Activated CD8-positive, alpha-beta T cell treated with anti-CD3 and anti-CD28 coated beads for 36 hours (primary cell): ENCODE measurements at places on chromosomes 11 and 22. TPM values are rescaled to one million over a fixed set of nuclear protein-coding genes. Genes with fewer than 3 reads are reported as not detected.

GGTLC2 gene
- not detected for total RNA-seq

FIBP gene
- 79.9 TPM for total RNA-seq

CST6 gene
- total RNA-seq, result 0.50 TPM

RFPL1 gene
- total RNA-seq, result not detected

SCUBE1 gene
- 0.07 TPM for total RNA-seq

ZNF280B gene
- total RNA-seq, result 2.3 TPM

PAX6 gene
- total RNA-seq, result not detected

MMP10 gene
- total RNA-seq, result not detected

CCDC81 gene
- 0.83 TPM for total RNA-seq

GRCh38 chr11:126992065-126992803 lies 8.3 kb downstream of the KIRREL3 start:
- no peaks in the 10 kb centered on the region for H3K4me1 ChIP-seq
- no peaks in the 10 kb centered on the region for H3K36me3 ChIP-seq
- no peak overlapping the region for H3K4me3 ChIP-seq
- H3K27me3 ChIP-seq, result peaks cover 19% of the 10 kb centered on the region
- H3K27ac ChIP-seq, result no peak overlapping the region

GRCh38 chr11:112655371-112655770 lies 305.8 kb upstream of the NCAM1 start:
- no peak overlapping the region for H3K4me3 ChIP-seq
- no peaks in the 10 kb centered on the region for H3K36me3 ChIP-seq
- no peak for DNase-seq
- H3K4me1 ChIP-seq, result no peaks in the 10 kb centered on the region
- no peaks in the 10 kb centered on the region for H3K27me3 ChIP-seq
- H3K27ac ChIP-seq, result no peak overlapping the region

GRCh38 chr11:17496406-17496805 lies 19.8 kb upstream of the ABCC8 start:
- no peaks in the 10 kb centered on the region for H3K36me3 ChIP-seq
- no peak for DNase-seq
- H3K27me3 ChIP-seq, result no peaks in the 10 kb centered on the region
- no peaks in the 10 kb centered on the region for H3K4me1 ChIP-seq
- H3K27ac ChIP-seq, result no peak overlapping the region

DNA sequence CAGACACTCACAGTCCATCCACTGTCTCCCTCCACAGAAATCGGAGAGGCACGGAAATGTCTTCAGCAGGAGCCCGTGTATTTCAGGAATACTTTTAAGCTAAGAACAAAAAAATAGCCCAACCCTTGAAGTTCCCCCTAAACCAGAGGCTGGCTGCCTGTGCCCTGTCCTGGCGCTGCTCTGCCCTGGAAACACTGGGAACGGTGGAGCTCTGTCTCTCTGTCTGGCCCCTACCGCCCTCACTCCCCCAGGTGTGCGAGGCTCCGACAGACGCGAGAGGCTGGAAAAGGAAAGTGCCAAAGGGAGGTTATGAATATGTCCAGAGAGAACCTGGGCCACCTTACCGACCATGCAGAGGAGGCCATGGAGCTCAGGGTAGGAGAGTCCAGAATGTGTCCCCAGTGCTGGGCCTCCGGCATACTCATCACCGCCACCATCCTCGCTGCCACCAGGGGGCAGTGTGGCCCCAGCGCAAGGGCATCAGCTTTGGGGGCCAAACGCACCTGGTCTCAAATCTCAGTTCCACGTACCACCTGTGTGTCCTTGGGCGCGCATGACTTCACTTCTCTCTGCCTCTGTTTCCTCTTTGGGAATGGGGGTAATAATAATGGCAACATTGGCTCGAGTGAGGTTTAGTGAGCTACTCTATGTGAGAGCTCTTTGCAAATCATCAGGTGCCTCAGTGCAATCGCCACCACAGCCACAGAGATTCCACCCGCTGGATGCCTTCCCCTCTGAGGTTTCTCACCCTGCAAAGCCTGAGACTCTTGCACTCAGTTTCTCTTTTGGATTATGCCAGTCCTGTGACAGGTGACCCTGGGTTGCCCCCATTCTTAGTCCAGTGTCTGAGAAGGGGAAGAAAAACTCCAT lies 10.4 kb upstream of the SLCO2B1 start:
- no peak overlapping the region for H3K4me3 ChIP-seq
- no peaks in the 10 kb centered on the region for H3K36me3 ChIP-seq

DNA sequence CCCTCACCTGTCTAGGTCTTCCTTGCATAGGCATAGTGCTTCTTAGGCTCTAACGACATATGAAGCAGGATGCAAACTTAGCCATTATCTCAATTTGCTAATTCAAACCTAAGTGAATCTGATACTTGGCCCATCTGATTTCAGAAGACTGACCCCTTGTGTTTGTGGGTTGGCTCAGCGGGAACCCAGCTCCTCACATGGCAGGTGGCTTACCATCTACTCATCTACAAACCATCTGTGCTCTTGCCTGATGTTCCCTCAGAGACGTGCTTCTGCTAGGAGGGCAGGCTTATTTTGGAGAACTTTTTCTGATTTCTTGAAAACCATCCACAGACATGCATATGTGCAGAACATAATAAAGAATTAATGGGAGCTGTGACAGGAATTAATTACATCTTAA lies 15.2 kb downstream of the ELMOD1 start:
- no peaks in the 10 kb centered on the region for H3K36me3 ChIP-seq
- no peak for DNase-seq
- H3K27ac ChIP-seq, result no peak overlapping the region

GRCh38 chr22:46770726-46771125 lies 8.3 kb downstream of the TBC1D22A start:
- DNase-seq, result peak; percentile 46
- no peaks in the 10 kb centered on the region for H3K27me3 ChIP-seq
- H3K4me1 ChIP-seq, result peaks cover 75% of the 10 kb centered on the region
- peaks cover 31% of the 10 kb centered on the region for H3K36me3 ChIP-seq

GRCh38 chr11:17558025-17558780 lies 11.1 kb downstream of the OTOG start:
- DNase-seq, result no peak
- no peaks in the 10 kb centered on the region for H3K4me1 ChIP-seq
- H3K4me3 ChIP-seq, result no peak overlapping the region
- H3K27me3 ChIP-seq, result peaks cover 4% of the 10 kb centered on the region

DNA sequence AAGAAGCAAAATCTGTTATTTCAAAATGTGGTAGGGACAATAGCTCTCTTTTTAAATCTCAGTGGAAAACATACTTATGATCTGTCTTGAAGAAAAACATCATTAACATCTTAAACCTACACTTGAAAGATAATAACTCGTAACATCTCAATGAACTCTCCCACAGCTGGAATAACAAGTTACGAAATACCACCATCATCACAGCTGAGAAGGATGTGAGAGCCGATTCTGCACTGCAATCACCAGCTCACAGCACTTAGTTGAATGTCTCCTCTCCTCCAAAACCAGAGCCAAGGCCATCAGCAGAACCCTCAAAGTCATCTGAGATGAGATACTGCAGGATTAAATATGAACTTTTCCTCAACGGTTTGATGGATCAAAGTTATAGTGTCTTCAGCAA lies 124.3 kb downstream of the ARHGAP20 start:
- peaks cover 3% of the 10 kb centered on the region for H3K27me3 ChIP-seq
- H3K4me1 ChIP-seq, result no peaks in the 10 kb centered on the region
- no peak overlapping the region for H3K27ac ChIP-seq
- DNase-seq, result no peak
- H3K36me3 ChIP-seq, result no peaks in the 10 kb centered on the region

DNA sequence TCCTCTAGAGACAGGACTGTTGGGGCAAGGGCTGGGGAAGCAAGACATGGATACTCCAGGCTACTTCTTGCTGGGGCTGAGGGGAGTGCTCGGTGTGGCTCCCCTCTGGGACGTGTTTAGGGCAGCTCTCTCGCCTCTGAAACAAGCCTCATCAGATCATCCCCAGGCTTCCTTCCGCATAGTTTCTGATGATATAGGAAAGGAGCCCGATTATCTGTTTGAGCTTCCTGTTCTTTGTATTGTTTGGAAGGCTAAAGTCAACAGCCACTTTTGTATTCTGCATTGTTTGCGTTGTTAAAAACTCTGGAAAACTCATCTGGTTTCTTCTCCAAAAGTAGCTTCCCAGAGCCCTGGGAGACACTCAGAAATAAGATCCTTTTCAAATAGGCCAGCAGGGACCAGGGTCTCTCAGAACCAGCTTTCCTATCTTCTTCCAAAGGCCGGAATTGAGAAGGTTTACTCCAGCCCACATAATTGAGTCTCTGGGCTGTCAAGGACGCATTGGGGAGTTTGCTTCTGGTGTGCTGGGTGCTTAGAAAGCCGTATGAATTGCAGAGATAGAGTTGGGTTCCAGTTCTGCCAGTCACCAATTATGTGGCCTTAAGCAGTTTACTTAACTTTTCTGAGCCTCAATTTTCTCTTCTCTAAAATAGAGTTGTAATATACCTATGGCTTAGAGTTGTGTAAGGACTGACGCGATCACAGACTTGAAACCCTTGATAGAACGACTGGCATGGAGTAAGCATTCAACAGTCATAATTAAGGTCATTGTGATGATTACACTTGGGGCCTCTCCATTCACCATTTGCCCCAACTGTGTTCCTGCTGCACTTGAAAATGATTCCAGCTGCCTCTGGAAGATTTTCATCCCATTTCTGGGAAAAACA lies 19.1 kb downstream of the CD44 start:
- H3K36me3 ChIP-seq, result peaks cover 90% of the 10 kb centered on the region
- H3K4me1 ChIP-seq, result peaks cover 100% of the 10 kb centered on the region
- H3K27me3 ChIP-seq, result no peaks in the 10 kb centered on the region
- H3K4me3 ChIP-seq, result no peak overlapping the region
- no peak for DNase-seq
